DND-41 (cell line): ENCODE measurements at places on chromosomes 13 and 19.

- DNase-seq = no peak
Measured at GRCh38 chr13:76892488-76892887, 6.3 kb upstream of the KCTD12 start.

GRCh38 chr19:720345-721160 lies 11.8 kb downstream of the PALM start:
- no peak for DNase-seq

DNA sequence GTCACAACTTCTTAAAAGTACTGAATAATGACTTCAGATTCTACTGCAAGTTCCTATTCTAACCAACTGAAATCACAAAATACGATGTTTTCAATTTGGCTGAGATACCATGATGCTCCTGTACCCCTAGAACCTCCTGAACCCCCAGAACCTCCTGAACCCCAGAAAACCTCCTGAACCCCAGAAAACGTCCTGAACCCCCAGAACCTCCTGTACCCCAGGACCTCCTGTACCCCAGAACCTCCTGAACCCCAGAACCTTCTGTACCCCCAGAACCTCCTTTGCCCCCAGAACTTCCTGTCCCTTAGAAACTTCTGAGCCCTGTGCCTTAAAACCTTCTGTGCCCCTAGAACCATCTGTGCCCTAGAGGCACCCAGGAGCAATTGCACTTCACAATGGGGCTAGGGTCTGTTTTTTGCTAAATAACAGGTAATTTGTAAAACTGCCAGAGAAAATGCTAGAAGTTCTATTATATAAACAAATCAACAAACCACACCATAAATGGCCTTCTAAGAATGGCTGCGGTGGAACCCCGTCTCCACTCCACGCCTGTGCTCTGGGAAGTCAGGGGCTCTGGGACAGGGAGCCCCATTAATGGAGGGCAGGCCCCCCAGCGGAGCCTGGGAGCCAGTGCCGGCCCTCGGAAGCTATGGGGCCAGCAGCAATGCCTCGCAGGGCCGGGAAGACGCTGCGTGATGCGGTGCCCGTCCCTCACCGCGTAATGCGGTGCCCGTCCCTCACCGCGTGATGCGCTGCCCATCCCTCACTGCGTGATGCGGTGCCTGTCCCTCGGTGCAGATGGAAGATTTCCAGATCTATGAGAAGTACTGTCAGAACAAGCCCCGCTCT lies 21.3 kb upstream of the F7 start:
- DNase-seq = no peak

DNA sequence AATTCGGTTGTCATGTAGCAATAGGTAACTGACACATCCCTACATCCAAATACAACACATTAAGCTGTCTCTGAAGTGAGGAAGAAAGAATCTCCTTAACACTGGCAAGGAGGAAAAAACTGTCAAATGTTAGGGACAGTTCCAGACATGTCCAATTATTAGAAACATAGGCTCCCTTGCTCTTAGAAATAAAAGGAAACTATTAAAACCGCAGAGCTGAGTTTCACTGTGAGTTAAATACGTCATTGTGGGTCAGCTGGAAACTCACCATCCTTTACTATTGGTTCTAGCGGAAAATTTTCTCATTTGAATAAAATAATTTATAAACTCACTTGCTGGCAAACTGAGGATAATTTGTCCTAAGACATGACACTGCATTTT lies 40.7 kb downstream of the STARD13 start:
- no peak for DNase-seq

DNA sequence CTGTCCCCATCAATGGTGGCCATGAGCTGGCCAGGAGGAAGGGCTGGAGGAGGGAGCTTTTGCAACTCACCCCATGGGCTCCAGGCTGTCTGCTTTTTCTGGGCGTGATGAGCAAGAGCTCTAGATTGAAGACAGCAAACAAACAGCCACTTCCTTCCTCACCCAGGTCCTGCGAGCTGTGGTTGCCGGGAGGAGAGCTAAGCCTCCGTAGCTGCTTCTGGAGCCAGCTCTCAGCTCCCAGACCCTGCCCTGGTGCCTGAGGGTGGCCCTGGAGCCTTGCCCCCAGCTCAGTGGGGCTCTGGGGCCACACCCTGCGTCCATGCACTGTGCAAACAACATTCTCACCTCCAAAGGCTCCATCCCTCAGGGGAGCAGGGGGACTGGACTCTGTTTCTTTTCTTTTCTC lies 6.2 kb downstream of the MYO1F start:
- peak; percentile 77 for DNase-seq

DNA sequence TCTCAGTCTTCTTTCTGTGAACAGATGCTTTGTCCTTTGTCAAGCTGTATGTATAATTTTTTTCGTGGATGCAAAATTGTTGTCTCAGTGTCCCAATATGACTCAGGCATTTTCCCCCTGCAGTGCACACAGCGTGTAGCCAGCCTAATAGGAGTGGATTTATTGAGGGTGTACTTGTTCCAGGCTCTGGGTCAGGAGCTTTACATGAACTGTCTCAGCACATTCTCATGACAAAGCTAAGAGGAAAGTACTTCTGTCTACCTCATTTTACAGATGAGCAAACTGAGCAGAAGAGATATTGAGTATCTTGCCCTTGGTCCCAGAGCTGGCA lies 50.8 kb downstream of the STK24 start:
- DNase-seq = no peak

DNA sequence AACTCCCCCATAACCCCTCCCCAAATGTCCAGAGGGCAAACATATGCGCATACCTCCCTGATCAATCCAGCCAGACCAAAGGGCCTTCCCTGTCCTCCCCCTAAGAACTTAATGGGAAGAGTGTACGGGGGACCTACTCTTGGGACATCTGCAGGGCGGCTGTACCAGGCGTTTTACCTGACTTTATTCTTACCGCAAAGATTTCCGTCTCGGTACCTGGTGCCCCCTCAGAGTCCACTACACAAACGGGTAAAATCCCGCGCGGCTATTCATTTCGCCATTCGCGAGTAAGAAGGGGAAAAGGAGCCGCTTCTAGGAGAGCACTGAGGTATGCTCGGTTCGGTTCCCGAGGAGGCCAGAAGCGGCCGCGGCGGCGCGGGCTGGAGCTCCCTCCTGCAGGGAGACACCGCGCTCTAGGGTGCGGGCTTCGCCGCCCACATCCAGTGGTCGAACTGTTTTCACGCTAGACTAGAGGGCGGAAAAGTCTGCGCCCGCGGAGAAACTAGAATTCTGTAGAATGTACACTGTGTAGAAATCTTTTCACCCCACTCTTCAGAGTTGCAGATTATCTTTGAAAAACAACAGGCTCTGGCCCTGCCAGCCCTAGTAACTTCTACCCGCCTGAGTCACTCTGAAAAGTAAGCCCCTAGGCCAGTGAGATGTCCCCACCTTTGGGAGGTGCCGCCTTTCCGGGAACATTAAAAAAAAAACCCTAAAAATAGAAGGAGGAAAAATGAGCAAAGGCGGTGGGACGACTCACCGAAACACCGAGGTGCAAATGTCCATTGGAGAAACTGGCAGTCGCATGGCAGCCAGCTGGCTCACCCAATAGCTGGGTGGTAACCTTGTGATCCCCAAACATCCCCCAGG lies 3.8 kb upstream of the TSHZ3 start:
- no peak for DNase-seq

- DNase-seq = no peak
Measured at GRCh38 chr19:3462991-3463713, 17.2 kb downstream of the SMIM24 start.

DNA sequence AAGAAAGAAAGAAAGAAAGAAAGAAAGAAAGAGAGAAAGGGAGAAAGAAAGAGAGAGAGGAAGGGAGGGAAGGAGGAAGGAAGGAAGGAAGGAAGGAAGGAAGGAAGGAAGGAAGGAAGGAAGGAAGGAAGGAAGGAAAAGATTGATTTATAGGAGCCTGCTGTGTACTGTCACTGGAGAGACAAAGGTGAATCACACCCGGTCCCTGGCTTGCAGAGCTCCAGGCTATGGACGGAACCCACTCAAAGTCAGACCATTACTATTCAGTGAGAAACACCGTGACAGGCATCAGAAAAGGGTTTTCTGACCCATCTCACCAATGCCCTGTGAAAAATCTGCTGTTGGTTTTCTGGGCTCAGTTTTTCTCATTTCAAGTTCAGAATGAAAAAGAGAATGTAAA lies 7.3 kb upstream of the CEACAM6 start:
- DNase-seq = no peak

GRCh38 chr13:39036212-39036611 lies 1.7 kb downstream of the PROSER1 start:
- peak; percentile 40 for DNase-seq

DNA sequence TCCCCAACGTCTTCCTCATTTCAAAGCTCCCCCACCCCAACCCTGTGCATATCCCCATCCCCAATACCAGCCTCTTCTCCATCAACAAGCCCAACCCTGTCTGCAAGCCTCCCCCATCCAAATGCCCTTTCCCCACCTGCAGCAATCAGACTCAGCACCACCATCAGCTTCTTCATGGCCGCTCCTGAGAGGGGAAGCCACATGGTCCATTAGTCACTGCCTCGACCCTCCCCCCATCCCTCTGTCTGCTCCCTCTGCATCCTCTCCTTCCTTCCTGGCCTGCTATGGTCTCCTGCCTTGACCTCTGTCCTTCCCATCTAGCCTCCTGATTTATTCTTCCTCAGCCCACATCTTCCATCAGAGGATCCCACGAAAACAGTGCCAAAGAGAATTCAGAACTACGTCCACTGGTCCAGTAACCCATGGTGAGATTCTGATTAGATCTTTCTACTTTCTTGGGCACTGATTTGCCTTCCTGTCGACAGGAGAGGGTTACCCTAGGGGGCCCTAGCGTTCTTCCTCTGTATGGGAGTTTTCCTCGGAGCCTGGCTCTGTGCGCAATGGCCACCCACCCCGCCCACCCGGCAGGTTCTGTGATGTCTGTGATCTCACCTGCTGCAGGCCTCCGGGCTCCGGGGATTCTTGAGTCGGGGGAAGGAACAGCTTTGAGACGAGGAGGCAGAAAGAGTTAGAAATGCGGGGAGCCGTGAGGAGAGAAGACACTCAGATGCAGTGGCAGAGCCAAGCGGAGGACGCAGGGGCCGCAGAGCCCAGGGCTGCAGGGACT lies 1.3 kb downstream of the KLK6 start:
- DNase-seq = no peak

DNA sequence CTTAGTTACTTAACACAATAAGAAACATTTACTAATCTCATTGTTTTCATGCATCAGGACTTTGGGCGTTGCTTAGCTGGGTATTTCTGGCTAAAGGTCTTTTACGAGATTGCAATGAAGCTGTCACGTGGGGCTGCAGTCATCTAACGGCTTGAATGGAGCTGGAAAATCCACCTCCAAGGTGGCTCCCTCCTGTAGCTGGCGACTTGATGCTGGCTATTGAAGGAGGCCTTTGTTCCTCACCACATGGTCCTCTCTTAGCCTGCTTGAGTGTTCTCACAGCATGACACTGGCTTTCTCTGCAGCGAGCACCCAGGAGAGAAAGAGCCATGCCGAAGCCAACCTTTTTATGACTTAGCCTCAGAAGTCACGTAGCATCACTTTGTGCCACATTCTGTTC lies 92.0 kb downstream of the NHLRC3 start:
- no peak for DNase-seq

DNA sequence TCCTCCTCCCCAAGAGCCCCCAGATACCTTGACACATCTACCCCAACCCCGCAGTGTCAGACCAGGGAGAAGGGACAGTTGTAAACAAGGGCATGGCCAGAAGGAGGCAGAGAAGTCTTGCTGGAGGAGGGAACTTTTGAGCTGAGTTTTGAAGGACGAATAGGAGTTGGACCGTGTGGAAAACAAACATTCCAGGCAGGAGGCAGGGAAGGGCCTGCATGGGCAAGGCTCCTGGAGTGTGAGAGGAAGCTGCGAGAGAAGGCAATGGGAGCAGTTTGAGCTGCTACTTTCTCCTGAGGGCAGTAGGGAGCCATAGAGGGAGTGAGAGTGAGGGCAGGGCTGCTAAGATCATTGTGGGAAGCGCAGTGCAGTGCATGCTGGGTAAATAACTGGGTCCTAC lies 23.3 kb downstream of the IL12RB1 start:
- DNase-seq = no peak

GRCh38 chr13:107743983-107744382 lies 471.4 kb downstream of the LIG4 start:
- no peak for DNase-seq
